ENCODE measurements at places on chromosomes 3 and 15. TPM values are rescaled to one million over a fixed set of nuclear protein-coding genes. Genes with fewer than 3 reads are reported as not detected.

Gene FSIP1
- total RNA-seq, result 0.34 TPM

- no peak overlapping the region for H3K27ac ChIP-seq
- no peaks in the 10 kb centered on the region for H3K36me3 ChIP-seq
- no peak for DNase-seq
- no peaks in the 10 kb centered on the region for H3K4me1 ChIP-seq
These were observed 66.8 kb upstream of the HACD2 start for GRCh38 chr3:123651449-123652341.

GRCh38 chr3:42557854-42558253 lies 23.9 kb downstream of the SEC22C start:
- peaks cover 41% of the 10 kb centered on the region for H3K4me1 ChIP-seq

Gene NEK10
- total RNA-seq, result 0.61 TPM

Gene LINS1
- total RNA-seq, result 38.9 TPM
